ENCODE measurements at places on chromosomes 6 and 20. TPM values are rescaled to one million over a fixed set of nuclear protein-coding genes. Genes with fewer than 3 reads are reported as not detected.

DNA sequence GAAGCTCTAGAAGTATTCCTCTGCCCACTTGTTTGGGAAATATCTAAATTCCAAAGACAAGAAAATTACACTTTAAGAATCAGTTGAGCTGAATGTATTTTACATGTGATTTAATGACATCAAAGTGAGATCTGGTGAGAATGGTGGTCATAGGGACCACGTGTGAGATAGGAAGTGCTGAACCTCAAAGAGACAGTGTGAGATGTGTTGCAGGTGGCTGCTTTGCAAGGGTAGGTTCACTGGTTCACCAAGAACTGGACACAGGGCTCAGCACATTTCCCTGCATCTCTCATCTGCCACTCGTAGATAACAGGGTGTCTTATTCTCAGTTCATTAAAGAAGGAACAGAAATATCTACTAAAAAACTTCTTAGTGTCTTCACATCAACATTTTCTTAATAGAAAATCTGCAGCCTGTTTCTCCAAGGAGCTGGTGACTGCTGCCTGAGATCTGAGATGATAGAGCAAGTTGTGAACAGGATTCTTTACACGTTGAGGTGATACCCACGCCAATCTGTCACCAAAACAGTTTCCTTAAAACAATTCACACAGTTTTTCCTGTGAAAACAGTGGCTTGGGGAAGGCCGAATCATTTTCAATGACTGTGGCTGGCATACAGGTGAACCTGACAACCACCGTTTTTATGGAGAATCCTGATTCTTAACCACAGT lies 7.2 kb downstream of the CCR6 start:
- H3K27me3 ChIP-seq = no peaks in the 10 kb centered on the region
- peak; percentile 34 for DNase-seq
- peak overlapping the region; percentile 12 for H3K27ac ChIP-seq
- H3K4me1 ChIP-seq = peaks cover 68% of the 10 kb centered on the region
- peaks cover 6% of the 10 kb centered on the region for H3K36me3 ChIP-seq

The TTK gene
- 0.24 TPM for polyA plus RNA-seq

The MYLK4 gene
- 0.04 TPM for polyA plus RNA-seq

DNA sequence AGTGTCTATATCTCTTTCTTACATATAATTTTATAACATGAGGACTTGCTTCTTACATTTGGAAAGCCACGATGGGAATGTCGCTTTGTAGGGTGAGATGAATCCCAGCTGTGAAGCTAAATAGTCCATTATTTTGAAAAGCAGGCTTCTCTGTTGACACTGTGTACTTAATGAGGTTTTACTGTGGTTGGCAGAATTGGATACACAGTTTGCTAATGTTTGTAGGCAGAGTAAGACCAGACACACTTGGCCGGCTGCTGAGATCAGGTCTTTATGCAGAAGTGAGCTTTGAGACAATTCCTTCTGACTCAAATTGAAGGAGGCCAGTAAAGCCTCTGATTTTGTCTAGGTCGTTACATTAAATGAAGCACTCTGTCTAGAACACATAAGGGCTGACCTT lies 93.0 kb downstream of the NDUFAF5 start:
- DNase-seq = no peak
- no peak overlapping the region for H3K4me3 ChIP-seq
- H3K27ac ChIP-seq = no peak overlapping the region
- no peaks in the 10 kb centered on the region for H3K36me3 ChIP-seq
- no peaks in the 10 kb centered on the region for H3K27me3 ChIP-seq

- peaks cover 10% of the 10 kb centered on the region for H3K36me3 ChIP-seq
- peaks cover 72% of the 10 kb centered on the region for H3K4me1 ChIP-seq
- H3K27me3 ChIP-seq = no peaks in the 10 kb centered on the region
- no peak overlapping the region for H3K4me3 ChIP-seq
Observed at GRCh38 chr20:38838326-38838725, 32.8 kb downstream of the PPP1R16B start.

GRCh38 chr20:51757226-51757625 lies 11.0 kb downstream of the ATP9A start:
- H3K27ac ChIP-seq = no peak overlapping the region
- no peaks in the 10 kb centered on the region for H3K4me1 ChIP-seq
- no peaks in the 10 kb centered on the region for H3K27me3 ChIP-seq
- H3K4me3 ChIP-seq = no peak overlapping the region

DNA sequence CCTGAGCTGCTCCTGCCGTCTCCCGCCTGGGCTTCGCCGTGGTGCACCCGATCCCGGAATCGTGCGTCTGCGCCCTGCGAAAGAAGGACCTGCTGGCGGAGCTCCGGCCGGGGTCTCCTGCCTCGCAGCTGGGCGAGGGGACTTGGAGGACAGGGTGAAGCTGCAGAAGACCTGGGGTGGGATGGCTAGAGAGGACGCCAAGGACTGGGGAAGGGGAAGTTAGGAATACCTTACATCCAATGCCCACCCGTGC lies 150.2 kb downstream of the PRL start:
- H3K36me3 ChIP-seq = no peaks in the 10 kb centered on the region
- H3K27me3 ChIP-seq = no peaks in the 10 kb centered on the region
- DNase-seq = no peak
- H3K27ac ChIP-seq = no peak overlapping the region
- no peaks in the 10 kb centered on the region for H3K4me1 ChIP-seq

The GLP1R gene
- polyA plus RNA-seq = not detected

All from CD4-positive, alpha-beta memory T cell (primary cell).